ENCODE measurements at places on chromosomes 4 and X.
A peak's percentile ranks its signal among the peaks of the same experiment; 100 is the strongest.

GRCh38 chrX:82961129-82961528 is 547.0 kb upstream of the POU3F4 start:
- no peak for DNase-seq

DNA sequence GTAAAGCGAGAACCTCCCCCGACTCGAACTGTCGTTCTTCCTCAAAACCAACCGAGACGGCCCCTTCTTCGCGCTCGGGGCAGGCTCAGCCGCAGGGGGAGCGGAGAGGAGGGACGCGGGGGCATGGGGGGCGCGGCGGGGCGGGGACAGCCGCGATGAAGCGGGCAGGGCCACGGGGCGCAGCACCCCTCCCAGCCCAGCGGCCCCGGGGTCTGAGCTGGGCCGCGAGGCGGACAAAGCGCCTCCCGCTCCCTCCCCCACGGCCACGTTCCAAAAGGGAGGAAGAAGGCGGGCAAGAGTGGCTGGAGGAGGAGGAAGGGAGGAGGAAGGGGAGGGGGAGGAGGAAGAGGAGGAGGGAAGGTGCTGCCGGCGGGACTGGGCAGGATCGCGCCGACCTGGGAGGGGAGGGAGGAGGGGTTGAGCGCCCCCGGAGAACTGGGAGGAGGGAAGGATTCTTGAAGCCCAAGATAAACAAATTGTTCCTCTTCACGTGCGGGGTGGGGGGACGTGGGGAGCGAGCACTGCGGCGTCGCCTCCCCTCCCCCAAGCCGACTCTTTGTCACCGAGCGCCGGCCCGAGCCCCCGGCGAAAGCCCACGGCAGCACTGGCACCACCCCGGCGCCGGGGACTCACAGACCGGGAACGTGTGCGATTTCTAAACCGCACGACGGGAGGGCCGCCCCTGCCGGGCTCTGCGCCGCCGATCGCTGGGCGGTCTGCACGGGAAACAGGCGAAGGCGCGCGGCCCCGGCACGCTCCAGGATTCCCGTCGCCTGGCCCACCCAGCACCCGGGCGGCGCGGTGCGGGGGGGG is 2.9 kb downstream of the MAML3 start:
- DNase-seq, result peak; percentile 81

- peak; percentile 22 for DNase-seq
Measured at GRCh38 chr4:38489924-38490639, 173.9 kb upstream of the KLF3 start.

GRCh38 chrX:13761606-13762414 is 27.3 kb downstream of the OFD1 start:
- no peak for DNase-seq

DNA sequence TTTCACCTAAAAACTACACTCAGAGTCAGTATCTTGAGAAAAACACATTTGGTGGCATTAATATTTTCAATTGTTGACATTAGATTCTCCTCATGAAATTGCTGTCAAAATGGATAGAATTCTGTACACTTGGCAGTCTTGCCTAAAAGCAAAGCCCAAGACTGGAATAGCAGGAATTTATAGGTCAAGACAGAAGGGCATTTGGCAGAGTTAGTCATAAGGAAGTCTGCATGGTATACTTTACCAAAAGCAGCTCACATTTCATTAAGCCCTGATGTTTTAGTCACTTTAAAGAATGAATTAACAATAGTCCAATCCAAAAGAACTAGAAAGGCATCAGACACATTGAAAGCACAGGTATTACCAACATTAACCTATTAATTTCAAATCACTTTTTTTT is 7.1 kb downstream of the CCDC160 start:
- DNase-seq, result no peak

DNA sequence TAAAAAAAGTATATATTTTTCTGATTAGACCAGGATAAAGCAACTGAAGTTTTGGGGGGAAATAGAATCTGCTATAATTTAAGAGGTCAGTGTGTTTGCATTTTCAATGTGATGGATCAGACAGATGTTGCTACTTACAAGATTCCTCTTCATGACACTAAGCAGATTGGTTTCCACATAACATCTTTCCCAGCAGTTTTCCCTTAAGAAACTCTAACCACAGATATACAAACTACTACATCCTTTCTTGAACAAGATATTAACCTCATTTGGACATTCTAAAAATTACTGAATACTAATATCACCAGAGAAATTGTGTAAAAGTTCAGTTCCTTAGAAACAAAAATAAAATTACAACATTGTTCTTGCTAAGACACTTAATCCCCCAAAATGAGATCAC is 106.7 kb upstream of the GUCY1A1 start:
- DNase-seq, result no peak

DNA sequence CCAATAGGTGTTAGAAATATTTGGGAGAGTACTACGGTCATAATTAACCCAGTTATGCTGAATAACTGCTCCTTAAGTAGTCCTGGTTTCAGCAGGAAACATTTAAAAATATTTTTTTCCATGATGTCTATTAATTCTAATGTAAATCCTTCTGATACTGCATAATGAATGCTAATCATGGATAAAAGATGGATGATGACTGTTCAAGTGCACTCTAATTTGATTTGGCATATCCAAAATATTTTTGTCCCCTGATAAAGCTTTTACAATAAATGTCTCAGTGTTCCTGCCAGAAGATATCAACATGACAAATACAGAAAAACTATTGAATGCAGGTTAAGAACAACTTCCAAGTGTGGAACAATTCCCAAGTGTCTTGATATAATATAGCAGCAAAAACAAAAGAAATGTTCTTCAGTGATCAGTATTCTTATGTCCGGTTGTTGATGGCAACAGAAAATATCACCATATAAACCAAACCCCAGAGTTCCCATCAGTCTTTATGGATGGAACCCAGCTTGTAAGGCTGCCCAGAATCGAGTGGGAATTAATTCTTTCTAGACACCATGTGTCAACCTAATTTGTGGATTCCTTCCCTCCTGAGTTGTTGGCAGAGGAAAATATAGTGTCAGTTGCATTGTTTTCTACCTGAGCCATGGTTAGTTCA is 205.4 kb upstream of the GK2 start:
- DNase-seq, result no peak

DNA sequence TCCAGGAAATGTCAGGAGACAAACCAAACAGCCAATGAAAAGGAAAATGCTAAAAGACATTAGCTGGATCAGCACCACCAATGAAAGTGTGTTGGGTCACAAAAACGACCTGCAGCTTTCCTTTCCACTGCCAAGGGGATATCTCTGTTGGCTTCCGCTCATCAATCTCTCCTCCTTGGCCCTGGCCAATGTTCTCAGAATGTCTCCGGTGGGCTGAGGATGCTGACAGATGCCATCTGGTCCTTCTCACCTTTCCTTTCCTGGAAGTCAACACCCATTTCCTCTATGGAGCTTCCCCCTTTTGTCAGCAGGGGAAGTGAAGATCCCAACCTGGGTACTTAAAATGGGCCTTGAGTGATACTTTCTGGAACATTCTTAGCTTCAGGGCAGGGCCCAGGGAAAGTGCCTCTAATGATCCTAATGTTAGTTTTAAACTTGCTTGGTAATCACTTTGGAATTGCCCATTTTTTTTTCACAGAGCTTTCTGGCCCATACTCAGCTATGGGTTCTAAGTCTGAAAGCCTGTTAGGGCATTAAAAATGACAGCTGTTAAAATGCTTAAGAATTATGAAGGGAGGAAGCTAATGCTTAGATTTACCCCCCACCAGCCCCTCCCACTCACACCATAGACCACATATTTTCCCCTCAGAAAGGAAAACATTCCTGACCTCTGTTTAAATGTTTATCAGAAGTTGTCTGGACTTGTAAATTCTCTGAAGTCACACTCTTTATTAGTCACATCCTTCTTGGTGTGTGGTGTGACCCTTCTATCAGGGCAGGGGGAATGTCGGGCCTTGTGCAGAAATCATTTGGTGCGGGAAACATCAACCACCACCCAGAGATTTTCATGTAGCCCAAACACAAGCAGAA is 29.2 kb downstream of the IGFBP7 start:
- DNase-seq, result no peak

DNA sequence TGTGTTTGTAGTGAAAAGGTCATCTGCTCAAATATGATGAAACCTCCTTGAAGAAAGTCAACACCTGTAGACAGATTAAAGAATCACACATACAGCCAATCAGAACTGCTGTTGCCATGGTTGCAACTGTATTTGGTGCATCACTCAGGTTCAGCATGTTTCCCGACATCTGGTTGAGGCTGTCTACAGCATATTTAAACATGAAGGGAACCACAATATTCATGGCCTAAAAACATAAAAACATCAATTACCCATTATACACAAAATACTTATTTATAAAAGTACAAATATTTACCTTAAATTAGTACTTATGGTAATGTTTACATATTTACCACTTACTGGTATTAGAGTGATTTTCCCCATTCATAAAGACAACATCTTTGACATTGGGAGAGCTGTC is 79.7 kb downstream of the ABCB7 start:
- no peak for DNase-seq

- DNase-seq, result no peak
Measured at GRCh38 chr4:11635342-11635741, 206.6 kb upstream of the HS3ST1 start.

- no peak for DNase-seq
Measured at GRCh38 chr4:104826171-104826570, 320.5 kb upstream of the TET2 start.

GRCh38 chr4:73860181-73860580 is 7.1 kb downstream of the PF4V1 start:
- no peak for DNase-seq

DNA sequence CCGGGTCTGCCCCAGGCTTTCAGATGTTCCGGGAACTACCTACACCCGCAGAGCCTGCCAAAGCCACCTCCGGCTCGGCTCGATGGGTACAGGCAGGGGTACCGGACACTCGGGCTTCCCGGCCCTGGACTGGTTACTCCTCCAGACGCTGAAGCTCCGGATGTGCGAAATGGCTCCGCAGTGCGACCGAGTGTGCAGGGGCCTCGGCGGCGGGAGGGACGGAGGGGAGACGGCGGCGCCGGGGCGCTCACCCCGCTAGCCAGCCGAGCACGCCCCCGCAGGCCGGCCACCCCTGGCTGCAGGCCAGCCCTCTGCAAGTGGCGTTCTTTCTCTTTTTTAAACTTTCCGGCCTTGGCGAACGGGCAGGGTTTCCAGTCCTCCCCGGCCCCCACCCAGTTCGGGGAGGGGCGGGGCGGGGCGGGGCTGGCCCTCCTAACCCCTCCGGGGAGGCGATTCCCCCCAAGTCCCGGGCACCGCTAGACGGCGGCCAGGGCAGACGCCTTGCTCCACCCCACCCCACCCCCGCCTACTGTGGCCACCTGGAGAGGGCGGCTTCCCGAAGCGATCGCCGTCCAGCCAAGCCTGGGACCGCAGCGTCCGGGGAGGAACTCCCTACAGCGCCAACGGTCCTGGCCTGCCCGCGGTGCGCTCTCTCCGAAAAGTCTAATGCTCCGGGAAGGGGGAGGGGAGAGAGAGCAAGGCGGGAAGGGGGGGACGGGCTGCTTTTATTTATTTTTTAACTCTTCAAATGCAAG is 7.5 kb downstream of the BCOR start:
- DNase-seq, result no peak

DNA sequence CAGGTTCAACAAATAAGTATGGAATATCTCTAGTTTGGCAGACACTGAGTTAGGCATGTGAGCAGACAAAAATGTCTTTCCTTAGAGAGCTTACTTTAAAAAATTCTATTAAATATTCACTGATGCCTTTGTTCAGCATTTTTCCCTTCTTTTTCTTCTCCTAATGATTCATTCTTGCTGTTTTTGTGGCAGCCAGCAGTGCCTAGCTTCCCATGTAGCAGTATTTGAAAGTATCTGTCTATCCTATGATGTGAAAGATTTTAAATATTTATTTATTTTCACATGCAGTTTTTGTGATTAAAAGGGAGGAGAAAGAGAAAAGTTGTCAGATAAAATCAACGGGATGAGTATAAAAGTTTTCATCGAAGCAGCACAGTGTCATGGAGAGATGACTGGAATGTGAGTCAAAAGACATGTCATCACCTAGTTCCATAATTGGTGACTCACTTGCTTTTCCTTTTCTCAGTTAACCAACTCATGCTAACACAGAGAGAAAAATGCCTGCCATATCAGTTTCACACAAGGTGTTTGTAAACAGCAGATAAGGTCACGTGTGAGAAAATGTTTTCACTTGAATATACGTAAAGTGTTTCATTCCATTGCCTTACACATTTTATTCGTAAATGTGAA is 69.8 kb downstream of the BMPR1B start:
- DNase-seq, result no peak

DNA sequence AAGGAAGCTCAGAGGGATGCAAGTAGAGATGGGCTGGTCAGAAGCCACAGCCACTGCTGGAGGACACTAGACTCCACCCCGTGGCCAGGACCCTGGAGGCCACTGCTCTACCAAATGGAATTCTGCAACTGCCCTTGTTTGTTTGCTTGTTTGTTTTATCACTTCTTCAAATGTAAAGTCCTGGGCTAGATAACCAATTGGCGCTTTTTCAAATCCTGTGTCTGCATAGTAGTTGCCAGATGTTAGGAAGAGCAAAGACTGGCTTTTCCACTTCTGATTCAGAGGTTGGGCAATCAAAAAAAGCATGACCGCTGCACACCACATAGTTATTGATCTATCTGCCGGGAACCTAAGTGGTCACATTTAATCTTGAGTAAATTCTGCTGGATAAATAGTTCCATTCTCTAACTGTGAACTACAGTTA is 255.2 kb upstream of the SFRP2 start:
- no peak for DNase-seq

DNA sequence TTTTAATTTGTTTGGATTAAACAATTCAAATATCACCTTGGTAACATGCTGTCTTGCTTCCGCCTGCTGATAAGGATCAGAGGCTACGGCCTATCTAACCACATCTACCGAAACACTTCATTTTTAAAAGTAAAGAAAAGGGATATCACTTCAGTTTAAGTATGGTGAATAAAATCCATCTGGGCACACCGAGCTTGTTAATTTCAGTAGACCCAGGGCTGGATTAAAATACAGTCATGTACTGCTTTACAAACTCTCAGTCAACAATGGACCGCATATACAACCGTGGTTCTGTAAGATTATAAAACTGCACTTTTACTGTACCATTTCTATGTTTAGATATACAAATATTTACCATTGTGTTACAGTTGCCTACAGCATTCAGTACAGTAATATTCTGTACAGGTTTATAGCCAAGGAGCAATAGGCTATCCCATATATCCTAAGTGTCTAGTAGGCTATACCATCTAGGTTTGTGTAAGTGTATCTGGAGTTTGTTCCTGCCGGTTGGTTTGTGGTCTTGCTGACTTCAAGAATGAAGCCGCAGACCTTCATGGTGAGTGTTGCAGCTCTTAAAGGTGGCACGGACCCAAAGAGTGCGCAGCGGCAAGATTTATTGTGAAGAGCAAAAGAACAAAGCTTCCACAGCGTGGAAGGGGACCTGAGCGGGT is 40.0 kb downstream of the SEPTIN11 start:
- DNase-seq, result no peak

GRCh38 chrX:24339911-24340310 is 20.5 kb upstream of the SUPT20HL1 start:
- no peak for DNase-seq

GRCh38 chr4:108301545-108302251 is 133.0 kb upstream of the LEF1 start:
- DNase-seq, result no peak

DNA sequence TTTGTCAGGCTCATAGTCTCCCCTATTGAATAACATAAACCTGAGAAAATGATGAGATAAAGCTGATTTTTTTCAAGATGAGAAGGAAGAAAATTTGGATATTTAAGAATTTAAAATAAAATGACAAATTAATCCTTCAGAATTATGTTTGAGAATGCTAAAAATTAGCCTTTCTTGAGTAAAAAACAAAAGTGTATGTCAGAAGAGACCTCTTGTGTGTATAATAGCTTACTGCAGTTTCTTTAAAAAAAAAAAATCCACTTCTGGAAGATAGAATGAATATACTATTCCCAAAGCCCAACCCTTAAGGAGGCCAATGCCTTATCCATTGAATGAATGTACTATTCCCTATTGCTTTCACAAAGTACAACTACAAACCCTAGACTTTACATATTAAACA is 281.8 kb downstream of the RAPGEF2 start:
- no peak for DNase-seq
